NCI-H2081 treated with DMSO at 0.1 percent for 48 hours (cell line): ENCODE measurements at places on chromosomes 1 and 21.

GRCh38 chr1:213969958-213970555 lies 17.7 kb upstream of the PROX1 start:
- DNase-seq, result no peak

DNA sequence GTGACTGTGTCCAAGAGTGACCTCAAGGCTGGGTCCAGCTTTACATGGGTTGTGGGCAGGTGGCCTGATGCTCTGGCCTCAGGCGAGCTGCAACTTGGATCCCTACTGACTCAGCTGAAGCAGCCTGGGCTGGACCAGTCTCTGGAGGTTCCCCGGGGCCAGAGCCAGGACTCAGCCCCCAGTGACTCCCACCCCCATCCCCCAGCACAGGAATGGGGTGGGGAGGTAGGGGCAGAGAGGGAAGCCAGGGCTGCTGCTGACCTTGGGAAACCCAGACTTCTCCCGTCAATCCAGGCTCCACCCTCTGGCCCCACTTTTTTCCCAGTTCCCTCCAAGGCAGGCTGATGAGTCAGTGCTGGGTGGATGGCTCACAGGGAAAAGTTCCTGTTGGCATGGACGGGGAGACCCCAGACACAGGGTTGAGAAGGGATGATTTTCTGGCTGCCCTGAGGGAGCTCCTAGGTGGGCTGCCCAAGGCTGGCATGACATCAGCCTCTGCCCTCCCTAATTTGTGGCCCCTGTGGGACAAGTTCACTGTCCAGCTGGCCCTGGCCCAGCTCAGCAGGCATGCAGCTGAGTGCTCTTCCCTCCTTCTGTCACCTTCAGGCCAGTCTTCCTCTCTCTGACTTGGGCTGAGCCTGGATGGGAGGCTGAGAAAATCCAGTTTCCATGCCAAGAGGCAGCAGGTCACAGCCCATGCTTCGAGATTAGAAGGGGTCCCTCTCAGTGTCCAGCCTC lies 2.2 kb downstream of the ZC3H12A start:
- no peak for DNase-seq

DNA sequence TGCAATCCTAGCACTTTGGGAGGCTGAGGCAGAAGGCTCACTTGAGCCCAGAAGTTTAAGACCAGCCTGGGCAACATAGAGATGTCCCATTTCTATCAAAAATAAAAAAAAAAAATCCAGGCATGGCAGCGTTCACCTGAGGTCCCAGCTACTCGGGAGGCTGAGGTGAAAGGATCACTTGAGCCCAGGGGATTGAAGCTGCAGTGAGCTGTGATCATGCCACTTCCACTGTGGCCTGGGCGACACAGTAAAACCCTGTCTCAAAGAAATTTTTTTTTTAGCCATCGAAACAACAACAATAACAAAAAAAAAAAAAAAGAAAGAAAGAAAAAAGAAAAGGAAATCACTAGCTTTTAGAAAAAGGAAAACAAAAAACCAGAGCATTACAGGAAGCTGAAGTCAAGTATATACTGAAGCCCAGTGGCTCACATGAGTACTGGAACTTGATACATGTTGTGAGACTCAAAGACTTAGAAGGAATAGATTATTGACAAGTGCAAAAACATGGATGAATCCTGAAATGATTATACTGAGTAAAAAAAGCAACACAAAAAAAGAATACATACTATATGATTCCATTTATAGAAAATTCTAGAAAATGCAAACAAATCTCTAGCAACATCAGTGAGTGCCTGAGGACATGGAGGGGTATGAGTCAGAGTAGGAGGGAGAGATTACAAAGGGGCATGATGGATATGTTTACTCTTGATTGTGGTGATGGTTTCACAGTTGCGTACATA lies 6.1 kb upstream of the RABGAP1L start:
- no peak for DNase-seq

- no peak for DNase-seq
These were observed 27.0 kb downstream of the TGFB2 start for GRCh38 chr1:218371927-218372672.

- DNase-seq, result no peak
These were observed 43.9 kb upstream of the APOBEC4 start for GRCh38 chr1:183696981-183697380.

- no peak for DNase-seq
These were observed 495 bp downstream of the PI4KB start for GRCh38 chr1:151326619-151327222.

- no peak for DNase-seq
These were observed 56.6 kb downstream of the OLIG1 start for GRCh38 chr21:33126569-33126968.

- no peak for DNase-seq
These were observed 35.2 kb upstream of the EXOSC10 start for GRCh38 chr1:11134898-11135266.

- DNase-seq, result no peak
These were observed 23.3 kb upstream of the NBL1 start for GRCh38 chr1:19620786-19621185.

DNA sequence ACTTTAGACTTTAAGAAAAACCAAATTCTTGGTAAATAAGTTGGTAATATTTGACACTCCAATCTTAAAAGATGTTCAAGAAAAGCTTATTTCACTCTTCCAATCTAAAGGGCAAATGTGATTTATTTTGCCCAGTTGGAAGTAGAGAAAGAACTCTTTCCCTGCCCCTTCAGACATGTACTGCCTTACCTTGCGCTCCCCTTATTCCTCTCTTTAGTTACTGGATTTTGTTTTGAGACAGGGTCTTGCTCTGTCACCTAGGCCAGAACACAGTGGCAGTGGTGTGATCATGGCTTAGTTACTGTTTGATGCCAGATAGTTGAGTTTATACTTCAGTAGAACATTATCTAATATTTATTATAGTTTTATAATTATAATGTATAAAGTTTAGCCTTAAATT lies 27.5 kb downstream of the FUBP1 start:
- no peak for DNase-seq

DNA sequence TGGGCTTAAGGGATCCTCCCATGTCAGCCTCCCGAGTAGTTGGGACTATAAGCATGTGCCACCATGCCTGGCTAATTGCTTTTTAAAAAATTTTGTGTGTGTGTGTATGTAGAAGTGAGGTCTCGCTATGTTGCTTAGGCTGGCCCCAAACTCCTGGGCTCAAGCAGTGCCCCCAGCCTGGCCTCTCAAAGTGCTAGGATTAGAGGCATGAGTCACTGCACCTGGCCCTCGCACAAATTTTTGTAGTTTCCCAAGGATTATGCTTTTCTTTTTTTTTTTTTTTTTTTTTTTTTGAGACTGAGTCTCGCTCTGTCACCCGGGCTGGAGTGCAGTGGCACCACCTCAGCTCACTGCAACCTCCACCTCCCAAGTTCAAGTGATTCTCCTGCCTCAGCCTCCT lies 144.4 kb upstream of the HNRNPU start:
- no peak for DNase-seq

- no peak for DNase-seq
These were observed 13.4 kb downstream of the C1orf116 start for GRCh38 chr1:207019161-207019560.

GRCh38 chr1:223553957-223554356 lies 111.5 kb downstream of the CAPN8 start:
- no peak for DNase-seq
